Anterior cingulate cortex (tissue), 58 donors: ENCODE measurements at places on chromosomes 12 and 14.
A peak's percentile ranks its signal among the peaks of the same experiment; 100 is the strongest.

DNA sequence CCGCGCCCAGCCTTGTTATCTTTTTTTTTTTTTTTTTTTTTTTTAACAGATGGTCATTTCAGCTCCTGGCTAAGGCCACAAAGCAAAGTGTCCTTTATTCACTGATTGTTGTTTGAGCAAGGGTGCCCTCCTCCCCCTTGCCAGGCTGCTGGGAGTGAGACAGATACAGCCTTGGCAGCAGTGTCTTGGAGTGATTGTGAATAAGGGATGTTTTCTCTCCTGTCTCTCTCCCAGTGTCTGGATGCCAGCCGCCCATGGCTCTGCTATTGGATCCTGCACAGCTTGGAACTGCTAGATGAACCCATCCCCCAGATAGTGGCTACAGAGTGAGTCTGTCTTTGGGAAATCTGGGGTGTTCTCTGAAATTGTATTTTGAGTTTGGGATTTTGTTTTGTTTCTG, 28.7 kb downstream of the FNTB start:
- DNase-seq: peak; percentile 50

DNA sequence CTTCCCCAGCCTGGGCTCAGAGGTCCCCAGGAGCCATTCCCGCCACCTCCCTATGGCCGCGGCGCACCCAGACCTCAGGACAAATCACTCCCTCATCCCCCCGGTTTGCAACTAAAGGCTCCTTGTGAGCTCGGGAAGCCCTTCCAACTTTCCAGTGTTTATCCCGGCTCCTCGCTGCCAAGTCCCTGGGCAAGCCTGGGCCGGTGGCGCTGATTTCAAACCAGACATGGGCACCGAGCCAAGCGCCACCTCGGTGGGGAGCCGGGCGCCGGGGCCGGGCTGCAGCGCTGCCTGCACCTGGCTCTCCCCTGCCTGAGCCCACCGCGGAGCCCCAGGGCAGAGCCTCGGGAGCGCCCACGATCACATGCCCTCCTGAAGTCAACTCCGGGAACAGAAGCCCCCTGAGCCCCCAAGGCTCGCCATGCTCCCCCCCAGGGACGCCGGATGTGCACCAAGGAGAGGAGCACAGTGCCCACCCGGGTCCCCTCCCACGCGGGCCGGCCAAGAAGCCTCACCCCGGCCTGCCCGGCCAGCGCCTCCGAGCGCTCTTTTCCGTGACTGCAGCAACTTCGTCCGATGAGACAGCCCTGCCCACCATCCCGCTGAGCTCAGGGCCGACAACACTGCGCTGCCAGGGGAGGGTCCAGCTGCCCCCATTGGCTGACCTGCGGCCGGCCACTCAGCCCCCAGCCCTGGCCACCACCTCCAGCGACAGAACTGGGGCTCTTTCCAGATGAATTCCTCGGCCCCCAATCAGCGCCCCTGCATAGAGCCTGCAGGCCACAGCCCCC, 50.0 kb downstream of the NCOR2 start:
- DNase-seq: peak; percentile 77

- no peak for DNase-seq
These were observed 114.7 kb upstream of the AMN1 start for GRCh38 chr12:31843398-31844095.

DNA sequence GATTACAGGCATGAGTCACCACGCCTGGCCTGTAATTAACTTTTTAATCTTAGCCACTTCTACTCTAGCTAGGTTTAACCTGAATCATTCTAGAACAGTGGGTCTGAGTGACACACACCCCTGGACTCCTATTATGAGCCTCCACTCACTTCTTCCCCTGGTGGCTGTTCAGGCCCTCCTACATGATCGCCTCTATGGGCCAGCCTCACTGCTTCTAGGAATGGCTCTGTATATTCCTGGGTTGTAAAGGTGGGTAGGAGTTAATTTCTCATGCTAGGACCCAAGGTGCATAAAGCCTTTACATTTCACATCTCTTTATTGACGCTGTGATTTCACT, 8.0 kb upstream of the RNU6-8 start:
- DNase-seq: no peak

GRCh38 chr14:78951602-78952001, 781.4 kb downstream of the NRXN3 start:
- no peak for DNase-seq

DNA sequence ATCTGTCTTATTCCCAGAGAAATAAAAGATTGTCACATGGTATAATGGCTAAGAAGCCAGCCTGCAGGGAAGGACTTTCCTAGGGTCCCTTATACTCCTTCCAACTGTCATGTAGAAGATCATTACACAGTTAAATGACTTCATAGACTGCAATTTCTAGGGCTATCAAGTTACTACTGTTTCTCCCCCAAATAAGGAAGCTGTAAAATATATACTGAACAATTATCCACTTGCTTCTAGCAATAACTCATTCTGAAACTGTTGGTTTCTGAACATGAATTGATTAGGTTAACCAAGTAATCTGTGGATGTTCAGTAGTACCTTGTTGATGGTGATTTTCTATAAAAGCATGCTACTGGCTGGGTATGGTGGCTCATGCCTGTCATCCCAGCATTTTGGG, 44.6 kb downstream of the A2ML1 start:
- no peak for DNase-seq

GRCh38 chr14:37663498-37663897, 68.1 kb downstream of the TTC6 start:
- no peak for DNase-seq

DNA sequence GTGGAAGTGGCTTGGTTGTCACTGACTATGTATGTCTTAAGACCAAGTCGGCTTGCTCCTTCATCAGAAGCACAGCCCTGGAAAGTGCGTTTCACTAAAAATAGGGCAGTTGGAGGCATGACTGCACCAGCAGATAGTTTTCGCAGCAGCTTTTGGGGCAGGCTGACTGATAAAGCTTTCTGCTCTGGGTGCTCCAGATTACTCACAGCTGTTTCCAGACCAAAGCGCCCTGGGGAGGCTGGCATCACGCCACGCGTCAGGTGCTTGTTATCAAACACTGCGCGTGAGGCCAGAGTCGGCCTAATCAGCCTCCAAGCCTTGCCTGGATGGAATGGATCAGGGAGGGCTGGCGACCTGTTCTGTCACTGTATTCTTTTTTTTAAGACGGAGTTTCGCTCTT, 13.3 kb upstream of the LRRC10 start:
- peak; percentile 15 for DNase-seq

- DNase-seq: no peak
These were observed 20.2 kb downstream of the PRKCH start for GRCh38 chr14:61341275-61342206.

- DNase-seq: peak; percentile 22
These were observed 1.2 kb downstream of the SSTR1 start for GRCh38 chr14:38208618-38209562.

DNA sequence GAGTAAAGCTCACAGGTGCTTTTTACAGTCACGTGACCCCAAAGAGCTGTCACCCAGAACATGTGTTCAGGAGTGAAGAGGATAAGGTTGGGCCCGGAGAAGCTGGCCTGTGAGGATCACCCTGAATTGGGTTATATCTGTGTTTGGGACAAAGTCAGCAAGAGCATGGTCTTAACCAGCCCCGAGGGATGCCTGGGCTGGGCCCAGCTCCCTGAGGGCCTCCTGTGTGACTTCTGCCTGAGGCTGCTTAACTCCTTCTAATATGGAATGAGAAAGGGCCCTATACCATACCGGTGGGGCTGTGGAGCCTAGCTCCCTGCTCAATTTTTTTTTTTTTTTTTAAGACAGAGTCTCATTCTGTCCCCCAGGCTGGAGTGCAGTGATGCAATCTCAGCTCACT, 2.5 kb downstream of the CDCA4 start:
- no peak for DNase-seq

DNA sequence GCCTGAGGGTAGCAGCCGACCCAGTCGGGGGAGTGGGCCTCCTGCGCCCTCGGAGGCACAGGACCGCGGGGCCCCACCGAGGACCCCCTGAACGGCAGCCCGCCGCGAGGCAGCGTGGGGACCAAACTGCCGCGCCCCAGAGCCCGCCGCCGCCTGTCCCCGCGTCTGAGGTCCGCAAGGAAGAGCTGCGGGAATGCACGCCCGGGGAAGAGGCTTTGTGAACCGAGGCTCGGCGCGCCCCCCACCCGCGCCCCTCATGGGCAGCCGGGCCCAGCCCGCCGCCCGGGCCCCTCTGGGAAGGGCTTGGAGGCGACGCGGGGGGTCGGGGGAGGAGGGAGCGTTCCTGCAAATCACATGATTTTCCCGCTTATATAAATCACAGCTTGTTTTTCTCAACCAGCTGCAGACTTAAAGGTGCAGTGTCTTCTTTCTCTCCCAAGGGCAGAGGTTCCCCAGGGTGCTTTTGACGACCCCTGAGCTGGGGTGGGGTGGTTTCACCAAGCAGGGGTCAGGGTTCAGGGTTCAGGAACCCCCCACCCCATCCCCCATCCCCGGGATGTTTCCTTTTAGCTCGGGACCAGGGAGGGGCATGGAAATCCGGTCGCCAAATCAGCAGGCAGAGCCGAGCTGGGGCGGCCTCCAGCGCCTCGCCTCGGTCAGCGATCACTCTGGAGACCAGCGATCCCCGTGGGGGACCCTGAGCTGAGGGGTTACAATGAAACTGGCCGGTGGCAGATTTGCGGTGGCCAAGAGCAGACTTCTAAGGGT, 44.7 kb upstream of the ATP23 start:
- DNase-seq: peak; percentile 75

- no peak for DNase-seq
These were observed 55.8 kb upstream of the AMIGO2 start for GRCh38 chr12:47135578-47135977.

GRCh38 chr12:126019385-126019784, 954.1 kb downstream of the AACS start:
- no peak for DNase-seq

DNA sequence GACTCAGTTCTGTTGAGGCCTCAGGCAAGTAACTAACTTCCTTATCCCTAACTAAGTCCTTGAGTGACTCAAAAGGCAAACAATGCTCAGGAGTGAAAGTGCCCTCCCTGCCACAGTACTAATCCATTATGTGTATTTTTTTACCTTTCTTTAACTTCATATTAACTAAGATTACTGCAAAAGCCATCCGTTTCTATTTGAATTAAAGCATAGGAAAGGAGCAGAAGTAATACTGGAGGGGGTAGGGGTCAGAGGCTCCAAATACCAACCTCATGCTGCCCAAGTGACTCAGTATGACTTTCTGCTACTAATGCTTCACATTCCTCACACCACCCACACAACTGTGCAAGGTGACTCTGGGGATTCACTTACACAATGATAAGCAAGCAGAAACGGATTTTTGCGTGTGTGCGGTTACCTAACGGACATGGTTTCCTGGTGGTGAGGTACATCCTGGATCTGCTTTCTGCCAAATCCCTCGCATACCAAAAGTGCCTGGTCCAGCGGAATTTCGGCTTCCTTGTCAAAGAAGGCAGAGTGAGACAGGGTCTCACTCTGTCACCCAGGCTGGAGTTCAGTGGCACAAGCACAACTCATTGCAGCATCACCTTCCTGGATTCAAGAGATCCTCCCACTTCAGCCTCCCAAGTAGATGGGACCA, 25.1 kb downstream of the MOK start:
- no peak for DNase-seq

- DNase-seq: no peak
These were observed 993.9 kb downstream of the GALC start for GRCh38 chr14:86999036-86999435.

DNA sequence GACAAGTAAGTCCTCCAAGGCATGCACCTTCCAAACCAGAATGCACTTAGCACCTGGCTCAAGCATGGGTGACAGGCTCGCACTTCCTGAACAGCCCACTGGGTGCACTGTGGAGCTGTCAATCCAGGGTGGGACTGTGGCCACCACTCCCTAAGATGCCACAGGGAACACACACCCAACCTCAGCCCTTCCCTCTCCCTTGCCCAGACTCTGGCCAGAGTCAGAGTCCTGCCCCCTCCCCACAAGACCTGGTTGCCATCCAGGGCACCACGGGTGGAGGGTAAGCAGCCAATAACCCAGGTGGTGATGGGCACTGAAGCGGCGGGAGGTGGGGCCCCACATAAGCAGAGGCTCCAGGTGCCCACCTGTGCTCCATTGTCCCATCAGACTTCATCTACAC, 160.6 kb downstream of the MYRFL start:
- DNase-seq: no peak
